Stomach (tissue), 19 donors: ENCODE measurements at places on chromosomes 2 and 18. TPM values are rescaled to one million over a fixed set of nuclear protein-coding genes. Genes with fewer than 3 reads are reported as not detected.
A peak's percentile ranks its signal among the peaks of the same experiment; 100 is the strongest.

Gene MYOM1
- total RNA-seq: 2.9 TPM

GRCh38 chr2:215565897-215566296 is 130.0 kb upstream of the FN1 start:
- no peak for DNase-seq

Gene OXER1
- total RNA-seq: not detected

Gene BMP10
- total RNA-seq: not detected

DNA sequence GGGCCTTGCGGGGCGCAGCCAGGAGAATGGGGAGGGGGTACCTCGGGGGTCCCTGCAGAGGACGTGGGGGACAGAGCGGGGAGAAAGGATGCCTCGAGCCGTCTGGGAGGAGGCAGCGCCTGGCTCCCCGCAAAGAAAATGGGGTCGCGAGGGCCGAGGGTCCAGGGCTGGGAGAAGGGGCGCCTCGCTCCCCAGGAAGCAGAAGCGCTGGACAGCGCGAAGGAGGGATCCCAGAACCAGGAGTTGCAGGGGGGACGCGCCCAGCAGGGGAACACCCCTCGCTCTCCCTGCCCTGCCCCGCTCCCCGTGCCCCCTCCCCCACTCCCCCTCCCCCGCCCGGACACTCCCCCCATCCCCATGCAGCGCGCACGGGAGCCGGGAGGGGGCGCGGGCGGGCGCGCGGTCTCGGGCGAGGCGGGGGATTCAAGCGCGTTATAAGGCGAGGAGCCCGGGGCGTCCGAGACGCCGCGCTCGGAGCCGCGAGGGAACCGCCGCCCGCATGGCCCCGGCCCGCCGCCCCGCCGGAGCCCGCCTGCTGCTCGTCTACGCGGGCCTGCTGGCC is at the start of gene ERFE:
Gene ERFE, plus strand, starts transcription at position 462 of the 562 bp plus-strand sequence. Its CDS starts 38 bp downstream, at position 500.
- no peak for DNase-seq

Gene FEV
- not detected for total RNA-seq

- no peak for DNase-seq
Measured at GRCh38 chr2:64447317-64448040, 6.5 kb upstream of the LGALSL start.

- peak; percentile 77 for DNase-seq
Measured at GRCh38 chr2:98479959-98480524, 35.4 kb downstream of the INPP4A start.

DNA sequence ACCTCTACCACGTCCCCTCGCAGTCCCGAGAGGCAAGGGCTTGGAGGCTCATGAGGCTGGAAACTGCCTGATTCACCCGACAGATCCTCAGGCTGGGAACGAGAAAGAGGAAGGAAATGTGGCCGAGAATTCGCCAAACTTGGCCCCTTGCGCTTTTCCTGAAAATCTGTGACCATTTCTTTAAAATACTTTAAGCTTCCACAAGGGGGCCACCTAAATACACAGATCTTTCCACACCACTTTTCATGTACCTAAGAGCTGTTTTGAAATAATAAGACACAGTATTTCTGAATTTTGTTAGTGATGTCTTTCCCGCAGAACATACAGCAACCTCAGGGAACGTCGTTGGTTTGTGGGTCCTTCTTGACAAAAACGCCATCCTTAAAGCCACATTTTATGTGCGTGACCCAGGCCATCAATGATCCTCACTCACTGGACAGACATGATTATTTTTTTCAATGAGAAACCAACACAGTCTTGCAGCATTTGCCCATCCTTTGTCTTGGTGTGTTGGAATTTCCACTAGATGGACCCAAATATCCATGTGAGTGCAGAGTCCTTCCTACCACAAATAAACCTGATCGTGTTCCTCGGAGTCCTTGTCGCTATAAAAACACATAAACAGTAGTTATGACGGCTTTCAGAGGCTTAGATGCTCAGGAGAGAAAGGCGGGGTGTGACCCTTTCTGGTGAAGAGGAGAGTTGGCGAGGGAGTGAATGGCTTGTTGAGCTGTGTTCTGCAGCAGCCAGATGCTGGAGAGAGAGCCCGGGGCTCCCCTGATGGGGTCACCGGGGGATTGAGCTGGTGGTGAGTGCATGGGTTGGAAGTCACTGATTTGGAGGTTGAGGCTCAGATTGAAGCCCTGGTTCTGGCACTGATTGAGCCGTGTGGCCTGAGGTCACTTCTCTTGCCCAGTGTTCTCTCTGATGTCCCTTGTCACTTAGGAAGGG is 25.0 kb downstream of the DCDC2C start:
- DNase-seq: peak; percentile 78
